ENCODE measurements at places on chromosomes 6 and 20. TPM values are rescaled to one million over a fixed set of nuclear protein-coding genes. Genes with fewer than 3 reads are reported as not detected.

DNA sequence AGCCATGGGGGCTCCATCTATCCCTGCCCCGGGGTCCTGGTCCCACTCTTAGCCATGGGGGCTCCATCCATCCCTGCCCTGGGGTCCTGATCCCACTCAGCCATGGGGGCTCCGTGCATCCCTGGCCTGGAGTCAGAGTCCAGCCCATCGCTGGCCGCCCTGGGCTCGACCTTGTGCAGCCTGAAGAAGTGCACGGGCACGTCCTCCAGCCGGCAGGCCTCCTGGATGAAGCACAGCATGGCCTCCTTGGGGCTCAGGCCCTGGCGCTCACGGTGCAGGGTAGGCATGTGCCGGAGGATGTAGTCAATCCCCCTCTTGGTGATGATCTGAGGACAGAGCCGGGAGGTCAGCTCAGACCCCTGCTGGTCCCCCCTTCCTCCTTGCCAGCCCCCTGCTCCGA lies 15.6 kb downstream of the FRMD1 start:
- H3K4me1 ChIP-seq, result no peaks in the 10 kb centered on the region
- H3K27ac ChIP-seq, result no peak overlapping the region
- no peak for DNase-seq
- H3K27me3 ChIP-seq, result no peaks in the 10 kb centered on the region

DNA sequence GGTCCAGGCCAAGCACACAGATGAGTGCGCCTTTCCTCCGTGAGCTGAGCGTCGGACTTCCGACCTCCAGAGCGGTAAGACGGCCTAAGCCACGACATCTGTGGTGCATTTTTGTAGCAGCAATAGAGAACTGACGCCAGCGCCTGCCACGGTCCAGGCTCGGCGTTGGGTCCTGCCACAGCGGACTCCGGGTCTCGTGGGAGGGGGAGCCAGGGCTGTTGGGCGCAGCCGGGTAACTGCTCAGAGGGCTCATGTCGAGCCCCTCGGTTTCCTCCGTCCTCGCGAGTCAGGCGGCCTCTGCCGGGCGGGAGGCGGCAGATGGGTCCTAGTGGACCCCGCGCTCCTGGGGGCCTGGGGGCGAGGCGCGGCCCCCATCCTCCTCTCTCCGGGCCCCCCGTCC lies 216.1 kb downstream of the QKI start:
- H3K4me3 ChIP-seq, result no peak overlapping the region
- H3K27me3 ChIP-seq, result peaks cover 5% of the 10 kb centered on the region
- no peak for DNase-seq
- H3K4me1 ChIP-seq, result no peaks in the 10 kb centered on the region

DNA sequence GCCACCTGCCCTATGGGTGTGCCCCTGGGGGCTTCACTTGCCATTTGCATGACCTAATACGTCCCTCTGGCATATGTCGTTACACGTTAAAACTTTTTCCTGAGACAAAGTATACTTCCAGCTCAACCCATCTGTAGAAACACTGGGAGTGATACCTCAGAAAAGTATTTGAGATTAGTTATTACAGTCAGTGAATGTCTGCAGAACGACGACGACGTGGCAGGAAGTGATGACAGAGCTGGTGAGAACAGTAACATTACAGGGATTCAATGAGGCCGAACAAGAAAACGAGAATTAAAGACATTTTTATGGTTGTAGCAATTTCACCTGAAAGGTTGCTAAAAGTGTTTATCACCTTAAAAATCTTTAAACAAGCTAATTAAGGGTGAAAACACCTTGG lies 40.2 kb downstream of the SASH1 start:
- no peak overlapping the region for H3K4me3 ChIP-seq
- H3K27ac ChIP-seq, result no peak overlapping the region
- H3K27me3 ChIP-seq, result no peaks in the 10 kb centered on the region
- H3K4me1 ChIP-seq, result peaks cover 13% of the 10 kb centered on the region

DNA sequence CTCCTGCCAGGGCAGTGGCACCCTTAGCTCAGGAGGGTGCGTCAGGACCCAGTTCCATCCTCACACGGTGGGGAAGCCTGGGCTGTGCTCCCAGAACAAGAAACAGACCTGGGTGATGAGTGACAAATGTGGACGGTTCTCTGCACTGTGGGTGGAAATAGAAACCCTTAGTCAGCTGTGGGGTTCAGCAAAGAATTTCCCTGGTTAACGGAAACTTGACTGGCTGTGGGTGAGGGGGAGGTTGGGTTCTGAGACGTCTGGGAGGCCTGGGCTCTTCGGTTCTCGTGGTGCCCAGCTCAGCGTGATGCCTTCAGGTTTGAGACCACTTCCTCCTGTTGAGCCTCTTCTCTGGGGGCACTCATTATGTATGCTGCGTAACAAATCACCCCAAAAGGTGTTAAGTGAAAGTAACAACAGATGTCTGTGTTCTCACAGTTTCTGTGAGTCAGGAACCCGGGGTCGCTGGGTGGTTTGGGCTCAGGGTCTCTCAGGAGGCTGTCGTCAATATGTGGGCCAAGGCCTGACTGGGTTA lies 53.1 kb upstream of the FAM83D start:
- no peaks in the 10 kb centered on the region for H3K36me3 ChIP-seq
- no peaks in the 10 kb centered on the region for H3K4me1 ChIP-seq

DNA sequence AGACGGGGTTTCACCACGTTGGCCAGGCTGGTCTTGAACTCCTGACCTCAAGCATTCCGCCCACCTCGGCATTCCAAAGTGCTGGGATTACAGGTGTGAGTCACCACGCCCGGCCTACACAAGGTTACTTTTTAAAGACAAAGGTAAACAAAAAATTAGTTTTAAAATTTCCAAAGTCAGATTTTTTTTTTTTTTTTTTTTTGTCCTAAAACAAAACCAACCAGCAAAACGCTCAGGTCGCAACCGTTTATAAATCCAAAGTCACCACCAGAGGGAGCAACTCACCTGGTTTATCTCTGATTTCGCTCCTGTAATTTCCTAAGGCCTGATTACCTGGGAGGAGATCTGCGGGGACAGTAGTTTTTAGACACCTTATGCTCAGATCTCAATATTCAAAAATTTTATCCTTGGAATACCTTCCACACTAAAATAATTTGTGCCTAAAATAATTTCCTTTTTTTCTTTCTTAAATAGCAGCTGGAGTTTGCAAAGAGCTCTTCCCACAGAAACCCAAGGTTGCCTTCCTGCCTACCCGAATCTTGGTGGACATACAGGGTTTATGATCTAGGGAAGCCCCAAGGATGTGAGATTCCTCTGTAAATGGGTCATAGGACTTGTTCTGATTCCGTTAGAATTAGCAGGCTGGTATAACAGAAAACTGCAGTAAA lies 19.8 kb upstream of the TREM1 start:
- H3K27me3 ChIP-seq, result no peaks in the 10 kb centered on the region
- no peak for DNase-seq
- H3K36me3 ChIP-seq, result no peaks in the 10 kb centered on the region
- H3K4me3 ChIP-seq, result no peak overlapping the region
- no peak overlapping the region for H3K27ac ChIP-seq

DNA sequence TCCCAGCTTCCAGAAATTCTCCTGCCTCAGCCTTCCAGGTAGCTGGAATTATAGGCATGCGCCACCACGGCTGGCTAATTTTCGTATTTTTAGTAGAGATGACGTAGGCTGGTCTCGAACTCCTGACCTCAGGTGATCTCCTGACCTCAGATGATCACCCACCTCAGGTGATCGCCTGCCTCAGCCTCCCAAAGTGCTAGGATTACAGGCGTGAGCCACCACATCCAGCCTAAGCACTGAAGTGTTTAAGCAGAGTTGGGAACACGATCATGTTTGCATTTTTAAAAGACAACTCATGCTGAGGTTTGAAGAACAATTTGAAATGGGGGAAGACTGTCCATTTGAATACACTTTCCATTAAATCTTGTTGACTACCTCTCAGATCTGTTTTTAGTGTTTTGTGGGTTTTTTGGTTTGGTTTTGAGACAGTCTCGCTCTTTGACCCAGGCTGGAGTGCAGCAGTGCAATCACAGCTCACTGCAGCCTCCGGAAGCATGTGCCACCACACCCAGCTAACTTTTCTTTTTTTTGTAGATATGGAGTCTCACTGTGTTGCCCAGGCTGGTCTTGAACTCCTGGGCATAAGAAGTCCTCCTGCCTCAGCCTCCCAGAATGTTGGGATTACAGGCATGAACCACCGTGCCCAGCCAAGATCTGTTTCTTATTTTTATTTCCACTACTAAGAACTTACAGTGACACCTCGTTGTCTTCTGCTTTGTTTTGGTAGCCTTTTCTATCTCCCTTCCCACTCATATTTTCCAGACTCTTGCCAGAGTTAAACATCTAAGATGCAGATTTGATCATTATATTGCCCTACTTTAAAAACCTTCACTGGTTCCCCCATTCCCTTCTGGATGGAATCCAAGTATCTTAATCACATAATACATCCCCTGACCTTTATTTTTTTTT lies 5.5 kb downstream of the CASP8AP2 start:
- DNase-seq, result no peak
- no peaks in the 10 kb centered on the region for H3K36me3 ChIP-seq
- H3K4me3 ChIP-seq, result no peak overlapping the region
- H3K4me1 ChIP-seq, result peaks cover 7% of the 10 kb centered on the region

ECHDC1 gene
- total RNA-seq, result 33.4 TPM

SRC gene
- 2.4 TPM for total RNA-seq

Data from psoas muscle (tissue), 8 donors.